ENCODE measurements at places on chromosomes 4 and X.

GRCh38 chr4:150268444-150268843, 190.2 kb downstream of the DCLK2 start:
- DNase-seq, result no peak

GRCh38 chr4:38510201-38510600, 153.8 kb upstream of the KLF3 start:
- no peak for DNase-seq

- DNase-seq, result no peak
These were observed 144.0 kb upstream of the PJA1 start for GRCh38 chrX:69309074-69309792.

GRCh38 chr4:75916091-75916661, 13.9 kb upstream of the PPEF2 start:
- DNase-seq, result peak; percentile 51

- no peak for DNase-seq
These were observed 123.2 kb upstream of the LNX1 start for GRCh38 chr4:53714236-53715140.

- DNase-seq, result no peak
These were observed 200.4 kb downstream of the ADGRL3 start for GRCh38 chr4:61400439-61401038.

DNA sequence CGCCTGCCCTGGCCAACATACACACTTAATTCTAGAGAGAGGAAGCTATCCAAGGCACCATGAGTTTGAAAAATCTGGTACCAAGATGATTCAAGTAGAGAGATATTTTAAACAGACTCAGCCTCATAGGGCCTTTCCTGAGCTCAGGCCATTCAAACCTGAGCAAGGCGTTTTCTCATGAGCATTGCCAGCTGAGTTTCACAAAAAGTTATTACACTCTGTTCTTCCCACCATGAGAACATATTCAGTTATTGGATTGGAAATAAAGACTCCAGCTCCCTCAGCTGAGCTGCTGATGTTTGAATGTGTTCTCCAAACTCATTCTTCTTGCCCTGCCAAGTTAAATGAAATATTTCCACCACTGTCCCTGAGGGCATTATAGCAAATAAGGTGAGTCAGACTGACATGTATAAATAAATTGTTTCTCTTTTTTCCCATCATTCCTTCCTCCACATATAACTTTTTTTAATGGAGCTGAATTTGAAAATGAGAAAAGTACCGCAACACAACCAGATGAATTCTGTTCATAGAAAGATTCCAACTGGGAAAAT, 429.6 kb downstream of the RAB28 start:
- no peak for DNase-seq

- no peak for DNase-seq
These were observed 182.7 kb downstream of the PABPC4L start for GRCh38 chr4:134018846-134019245.

GRCh38 chr4:112170451-112170993, 25.3 kb downstream of the FAM241A start:
- DNase-seq, result peak; percentile 69

GRCh38 chrX:107721318-107721717, 54.3 kb downstream of the TSC22D3 start:
- DNase-seq, result no peak

GRCh38 chr4:17398805-17399204, 113.1 kb downstream of the QDPR start:
- DNase-seq, result no peak

- DNase-seq, result no peak
These were observed 94.7 kb upstream of the GPM6B start for GRCh38 chrX:13911586-13911985.

- no peak for DNase-seq
These were observed 58.9 kb downstream of the DOCK11 start for GRCh38 chrX:118554511-118554910.

- DNase-seq, result no peak
These were observed 251.5 kb upstream of the RASGEF1B start for GRCh38 chr4:81723019-81723884.

DNA sequence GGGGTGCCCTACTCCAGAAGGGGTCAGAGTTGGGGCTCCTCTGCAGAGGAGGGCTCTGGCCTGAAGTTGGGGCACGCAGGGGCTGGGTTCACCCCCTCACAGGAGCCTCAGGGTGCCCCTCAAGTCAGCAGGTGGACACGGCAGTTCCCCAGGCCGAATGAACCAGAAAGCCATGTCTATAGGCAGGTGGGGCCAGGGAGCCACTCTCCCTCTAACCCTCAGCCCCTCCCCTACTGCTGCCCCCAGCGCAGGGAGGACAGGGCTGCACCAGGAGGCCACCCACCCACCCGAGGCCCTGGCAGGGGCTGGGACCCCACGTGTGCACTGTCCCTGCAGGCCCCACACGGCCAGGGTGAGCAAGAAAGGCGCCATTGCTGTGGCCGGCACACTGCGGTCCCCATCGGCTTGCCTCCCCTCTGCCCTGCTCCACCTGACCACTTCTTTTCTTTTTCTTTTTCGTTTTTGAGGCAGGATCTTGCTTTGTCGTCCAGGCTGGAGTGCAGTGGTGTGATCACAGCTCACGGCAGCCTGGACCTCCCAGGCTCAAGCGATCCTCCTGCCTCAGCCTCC, 83.8 kb downstream of the FAM53A start:
- DNase-seq, result no peak

DNA sequence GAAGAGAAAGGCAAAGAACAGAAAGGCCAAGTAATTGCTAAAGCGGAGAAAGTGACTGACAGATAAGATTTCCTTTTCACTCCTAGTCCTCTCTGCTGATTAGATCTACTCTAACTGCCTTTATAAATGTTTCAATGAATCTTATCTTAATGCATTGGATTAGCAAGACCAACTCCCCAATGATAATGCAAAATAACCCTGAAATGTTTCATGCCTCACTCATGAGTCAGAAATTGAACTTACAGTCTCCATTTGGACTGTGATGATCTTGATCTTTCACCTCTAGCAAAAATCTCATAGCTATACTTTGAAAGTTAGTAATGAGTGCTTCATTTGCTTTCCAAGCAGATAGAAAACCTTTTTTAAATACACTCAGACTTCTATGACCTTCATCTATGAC, 26.5 kb downstream of the SLC10A7 start:
- no peak for DNase-seq

GRCh38 chr4:2931512-2932301, 31.5 kb downstream of the NOP14 start:
- no peak for DNase-seq

DNA sequence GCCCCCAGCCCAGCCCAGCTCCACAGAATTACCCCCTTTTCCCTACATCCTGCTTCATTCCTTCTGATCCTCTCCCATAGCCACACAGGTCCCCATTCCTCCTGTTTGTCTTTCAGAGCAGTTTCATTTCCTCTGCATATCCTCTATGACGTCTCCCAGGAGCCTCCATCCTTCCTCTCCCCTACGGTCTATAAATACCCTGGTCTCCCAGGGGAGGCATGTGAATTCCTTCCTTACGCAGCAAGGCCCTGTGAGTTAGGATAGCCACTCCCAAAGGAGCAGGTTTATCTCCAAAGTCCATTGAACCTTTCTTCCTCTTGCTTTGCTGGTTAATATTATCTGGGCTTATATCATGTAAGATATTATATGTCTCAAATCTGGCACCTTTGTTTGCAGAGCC, 8.4 kb upstream of the APLN start:
- DNase-seq, result no peak

DNA sequence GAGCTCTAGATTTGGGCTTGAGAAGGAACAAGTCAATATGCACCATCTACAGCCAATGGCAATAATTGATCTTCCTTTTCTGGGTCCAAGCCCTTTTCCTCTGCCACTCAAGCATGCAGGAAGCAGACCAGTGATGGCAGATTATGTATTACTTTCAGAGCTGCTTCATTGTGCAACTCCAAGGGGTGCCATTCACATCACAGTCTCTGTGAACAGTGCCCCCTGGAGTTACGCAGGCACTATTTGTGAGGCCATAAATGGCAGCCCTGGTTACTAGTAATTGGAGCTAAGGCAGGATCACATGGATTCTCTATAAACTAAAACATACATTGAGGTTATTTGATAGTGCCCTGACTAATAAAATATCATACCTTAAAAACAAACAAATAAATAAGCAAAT, 313.4 kb upstream of the SLC7A11 start:
- peak; percentile 24 for DNase-seq

- DNase-seq, result no peak
These were observed 168.2 kb downstream of the TENM3 start for GRCh38 chr4:182411391-182411790.

- DNase-seq, result no peak
These were observed 434 bp upstream of the TMEM255A start for GRCh38 chrX:120311727-120312063.

- DNase-seq, result no peak
These were observed 2.9 kb downstream of the GPR78 start for GRCh38 chr4:8582941-8583654.

DNA sequence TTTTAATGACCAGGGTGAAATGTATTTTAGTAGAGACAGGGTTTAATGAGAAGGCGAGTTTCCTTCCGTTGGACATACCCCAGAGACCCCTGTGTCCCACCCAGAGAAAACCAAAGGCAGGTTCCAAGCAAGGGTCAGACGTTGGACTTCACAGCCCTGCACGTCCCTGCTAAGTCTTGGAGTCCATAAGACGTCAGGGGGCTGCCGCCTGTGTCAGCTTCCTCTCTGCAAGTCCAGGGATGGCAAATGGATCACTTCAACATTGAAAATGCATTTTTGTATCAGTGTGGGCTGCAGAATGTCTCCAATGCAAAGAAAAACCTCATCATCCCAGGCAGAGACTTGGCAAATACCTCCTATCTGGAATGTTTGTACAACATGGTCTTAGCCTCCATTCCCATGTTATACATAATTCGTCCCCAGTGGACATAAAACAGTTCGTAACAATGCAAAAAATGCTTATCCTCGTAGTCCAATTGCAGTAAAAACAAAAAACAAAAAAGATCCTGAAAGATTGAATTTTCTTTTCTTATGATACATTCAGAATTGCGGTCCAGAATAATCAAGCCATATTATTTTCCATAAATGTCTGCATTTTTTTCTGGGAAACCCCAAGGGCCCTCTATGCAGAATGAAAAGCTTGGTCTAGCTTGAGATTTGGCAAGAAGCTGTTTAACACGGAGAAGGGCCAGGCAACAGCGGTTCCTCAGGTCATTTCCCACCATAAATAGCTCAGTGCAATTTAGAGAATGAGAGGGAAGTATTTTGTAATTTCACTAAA, 190.9 kb downstream of the SHOX start:
- DNase-seq, result no peak

DNA sequence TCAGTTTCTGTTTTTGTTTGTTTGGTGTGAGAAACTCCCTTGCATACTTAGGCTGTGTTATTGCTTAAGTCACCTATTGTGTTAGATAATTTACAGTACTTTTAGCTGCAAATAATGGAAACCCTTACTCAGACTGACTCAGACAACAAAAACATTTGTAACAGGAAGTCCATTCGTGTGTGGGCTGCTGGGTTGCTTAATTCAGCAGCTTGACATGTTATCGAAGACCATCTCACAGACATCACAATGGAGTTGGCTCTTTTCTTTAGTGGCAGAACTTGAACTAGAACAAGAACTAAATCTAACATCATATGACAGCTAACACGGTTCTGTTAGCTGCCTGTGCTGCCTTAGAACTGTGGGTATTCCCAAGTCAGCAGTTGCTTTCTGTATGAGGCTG, 9.9 kb upstream of the GABRE start:
- no peak for DNase-seq

GRCh38 chrX:47900833-47901232, 64.1 kb downstream of the ZNF81 start:
- no peak for DNase-seq

GRCh38 chr4:61300266-61300844, 100.2 kb downstream of the ADGRL3 start:
- DNase-seq, result no peak

- DNase-seq, result peak; percentile 50
These were observed 26.5 kb downstream of the RASSF6 start for GRCh38 chr4:73593631-73594241.

GRCh38 chrX:67693928-67694327, 150.1 kb downstream of the AR start:
- DNase-seq, result no peak

- no peak for DNase-seq
These were observed 125.6 kb upstream of the S100G start for GRCh38 chrX:16524316-16524715.

DNA sequence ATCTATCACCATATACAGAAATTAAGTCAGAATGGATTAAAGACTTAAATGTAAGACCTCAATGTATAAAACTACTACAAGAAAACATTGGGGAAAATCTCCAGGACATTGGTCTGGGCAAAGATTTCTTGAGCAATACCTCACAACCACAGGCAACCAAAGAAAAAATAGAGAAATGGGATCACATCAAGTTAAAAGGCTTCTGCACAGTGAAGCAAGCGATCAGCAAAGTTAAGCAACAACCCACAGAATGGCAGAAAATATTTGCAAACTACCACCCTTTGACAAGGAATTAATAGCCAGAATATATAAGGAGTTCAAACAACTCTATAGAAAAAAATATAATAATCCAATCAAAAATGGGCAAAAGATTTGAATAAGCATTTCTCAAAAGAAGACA, 236.9 kb upstream of the EMCN start:
- DNase-seq, result no peak

GRCh38 chr4:125801373-125801772, 486.6 kb downstream of the FAT4 start:
- no peak for DNase-seq

DNA sequence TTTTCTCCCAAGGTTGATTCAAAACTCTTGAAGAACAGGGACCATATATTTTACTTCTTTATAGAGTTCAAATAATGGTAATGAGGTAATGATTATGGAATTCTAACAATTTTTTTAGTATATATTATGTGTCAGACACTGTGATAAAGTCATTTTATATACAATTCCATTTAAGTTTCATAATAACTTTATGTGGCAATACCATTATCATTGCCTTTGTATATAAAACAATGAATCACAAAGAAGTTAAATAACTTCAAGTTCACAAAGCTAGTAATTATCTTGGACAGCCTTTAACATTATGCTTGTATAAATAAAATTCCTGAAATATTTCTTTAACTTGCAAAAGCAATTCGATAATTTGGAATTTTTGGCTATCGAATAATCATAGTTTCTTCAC, 20.6 kb downstream of the MAGEC1 start:
- DNase-seq, result no peak

DNA sequence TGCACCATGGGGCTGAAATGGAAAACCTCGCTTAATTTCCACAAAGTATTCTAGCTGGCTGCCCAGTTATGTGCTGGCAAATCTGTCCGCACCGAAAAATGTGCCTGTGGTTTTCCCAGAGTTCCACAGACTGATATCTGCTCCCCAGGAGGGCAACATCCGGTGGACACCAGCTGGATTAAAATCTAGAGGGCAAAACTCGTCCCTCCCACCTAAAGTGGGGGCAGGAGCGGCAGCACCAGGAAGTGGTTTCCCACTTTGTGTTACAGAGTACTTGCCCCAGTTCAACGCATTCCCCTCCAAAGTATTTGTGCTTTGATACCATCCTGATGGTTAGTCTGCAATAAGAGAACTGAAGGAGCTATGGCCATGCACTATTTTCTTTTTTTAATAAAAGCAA, 187.6 kb downstream of the TSPAN5 start:
- no peak for DNase-seq

Measured in ACHN (cell line).